ENCODE measurements at places on chromosomes 7 and 10.

GRCh38 chr7:134593530-134594392 lies 44.9 kb downstream of the AKR1B15 start:
- no peak for DNase-seq

DNA sequence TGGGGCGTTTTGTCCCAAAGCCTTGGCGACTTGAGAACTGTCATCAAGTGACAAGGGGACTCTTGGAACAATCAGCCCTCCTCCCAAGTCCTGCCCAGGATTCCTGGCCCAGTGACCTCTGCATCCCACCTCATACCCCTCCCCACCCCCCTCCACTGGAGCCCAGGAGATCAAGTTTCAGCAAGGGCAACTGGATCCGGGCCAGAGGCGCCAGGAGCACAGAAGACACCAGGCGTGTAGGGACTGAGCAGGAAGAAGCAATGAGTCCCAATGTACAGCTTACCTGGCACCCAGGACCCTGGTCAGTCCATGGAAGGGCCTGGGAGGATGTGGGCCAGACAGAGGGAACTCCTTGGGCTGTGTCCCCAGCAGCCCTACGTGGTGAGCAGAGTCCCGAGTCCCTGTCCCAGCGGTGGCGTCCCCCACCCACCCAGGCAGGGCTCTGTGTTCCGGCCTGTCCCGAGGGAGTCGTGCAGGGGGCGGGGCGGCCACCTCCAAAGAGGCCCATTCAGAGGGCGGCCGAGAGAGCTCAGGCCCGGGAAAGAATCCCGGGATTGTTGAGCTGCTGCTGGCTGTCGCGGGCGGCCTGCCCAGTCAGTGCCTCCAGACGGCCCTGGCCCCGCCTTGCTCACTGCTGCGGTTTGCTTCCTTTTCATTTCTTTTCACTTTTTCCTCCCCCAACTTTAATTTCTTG lies 254.1 kb downstream of the TNS3 start:
- no peak for DNase-seq

DNA sequence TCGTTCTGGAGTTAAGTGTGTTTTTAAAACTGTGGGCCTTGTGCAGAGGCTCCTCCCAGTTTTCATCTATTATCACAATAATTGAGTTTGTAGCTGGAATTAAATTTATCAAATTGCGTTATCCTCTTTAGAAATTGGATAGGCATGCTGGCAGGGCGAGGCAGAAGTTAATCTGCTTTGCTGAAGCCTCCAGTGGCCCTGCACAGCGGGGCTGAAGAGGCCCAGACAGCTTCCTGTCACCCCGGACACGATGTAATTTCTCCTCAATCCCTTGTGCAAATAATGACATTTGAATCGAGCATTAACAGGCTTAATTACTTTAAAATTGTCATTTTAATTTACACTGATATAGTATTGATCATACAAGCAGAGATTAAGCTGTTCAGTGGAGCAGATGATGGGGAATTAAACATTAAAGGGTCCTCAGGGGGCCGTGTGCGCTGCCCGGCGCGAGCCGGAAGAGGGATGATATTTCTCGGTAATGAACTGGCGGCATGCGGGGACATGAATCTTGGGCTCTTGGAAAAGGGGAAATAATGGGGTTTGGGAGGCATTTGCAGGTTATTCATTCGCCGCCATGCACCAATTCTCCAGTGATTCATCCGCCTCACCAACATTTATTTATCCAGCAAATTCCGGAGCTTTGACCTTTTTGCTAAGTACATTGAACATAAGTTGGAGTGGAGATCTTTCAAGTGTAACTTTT lies 118.5 kb downstream of the NKX6-2 start:
- DNase-seq = no peak

GRCh38 chr7:64867863-64868440 lies 35.1 kb upstream of the ZNF273 start:
- DNase-seq = no peak

GRCh38 chr7:1372063-1372462 lies 87.2 kb downstream of the MICALL2 start:
- DNase-seq = no peak

DNA sequence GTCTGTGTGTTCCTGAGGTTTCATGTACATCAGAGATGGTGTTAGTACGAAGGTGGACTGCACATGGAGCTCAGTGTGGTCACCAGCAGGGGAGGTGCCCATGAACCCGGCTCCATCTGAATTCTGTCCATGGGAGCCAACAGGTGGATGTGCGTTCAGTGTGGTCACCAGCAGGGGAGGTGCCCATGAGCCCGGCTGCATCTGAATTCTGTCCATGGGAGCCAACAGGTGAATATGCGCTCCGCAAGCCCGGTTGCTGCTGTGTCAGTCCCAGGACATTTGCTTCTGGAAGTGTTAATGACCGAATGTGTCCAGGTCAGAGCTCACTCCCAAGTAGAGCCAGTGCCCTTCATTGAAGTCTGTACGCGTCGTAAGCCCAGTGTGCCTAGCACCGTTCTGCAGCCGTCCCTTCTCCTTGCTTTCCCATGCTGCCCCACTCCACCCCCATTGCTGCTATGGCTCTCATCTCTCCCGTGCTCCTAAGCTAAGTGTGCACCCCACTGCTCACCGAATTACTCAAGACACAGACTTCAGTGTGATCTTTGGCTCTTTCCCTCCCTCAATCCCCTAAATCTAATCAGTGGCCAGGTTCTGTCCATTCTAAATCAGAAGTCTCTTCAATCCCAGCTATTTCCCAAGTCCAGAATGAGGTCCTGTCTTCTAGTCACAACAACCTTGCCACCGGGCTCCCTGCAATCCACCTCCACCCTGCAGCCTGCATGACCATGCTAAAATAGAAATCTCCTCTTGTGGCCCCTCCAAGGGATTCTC lies 352.4 kb downstream of the TCERG1L start:
- no peak for DNase-seq

DNA sequence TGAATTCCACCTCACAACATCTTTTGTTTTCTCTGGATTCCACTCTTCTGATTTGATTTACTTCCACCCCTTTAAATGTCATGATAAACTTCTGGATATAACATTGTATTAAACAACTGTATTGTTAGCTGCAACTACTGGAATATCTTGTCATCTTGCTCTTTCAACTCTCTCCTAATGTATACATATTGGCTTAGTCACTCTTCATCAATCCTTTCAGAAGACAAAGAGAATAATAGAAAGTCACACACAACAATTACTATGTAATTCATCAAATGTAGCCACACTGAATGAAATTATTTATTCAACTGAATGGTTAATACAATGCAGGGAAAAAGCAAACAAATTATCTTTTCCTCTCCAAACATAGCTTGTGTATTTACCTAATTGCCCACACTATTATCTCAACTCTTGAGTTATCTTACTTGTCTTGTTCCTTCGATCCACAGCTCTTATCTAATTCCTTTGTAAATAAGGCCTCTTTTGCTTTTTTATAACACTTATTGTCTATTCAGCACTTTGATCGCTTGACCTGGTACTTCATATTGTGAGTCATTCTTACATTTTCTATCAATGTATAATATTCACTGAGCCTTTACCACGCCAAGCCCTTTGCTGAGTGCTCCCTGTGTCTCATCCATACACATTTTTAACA lies 16.7 kb downstream of the SEMA3A start:
- DNase-seq = no peak

Measured in stimulated activated CD4-positive, alpha-beta T cell treated with anti-CD3 and anti-CD28 coated beads, TNF-alpha, amount 100 ng/mL, for 24 hours (primary cell).